ENCODE measurements at places on chromosomes 11 and 22. TPM values are rescaled to one million over a fixed set of nuclear protein-coding genes. Genes with fewer than 3 reads are reported as not detected.

Gene C11orf42
- total RNA-seq, result not detected

Gene DLG2
- 41.2 TPM for total RNA-seq

Gene CAT
- 260 TPM for total RNA-seq

Gene DEUP1
- not detected for total RNA-seq

Data from lower leg skin (tissue), 4 donors.